ENCODE measurements at places on chromosomes 3 and 15.

GRCh38 chr15:75452865-75453702 lies 1.6 kb upstream of the SIN3A start:
- DNase-seq: no peak

- no peak for DNase-seq
Observed at GRCh38 chr3:128992926-128993460, 883 bp downstream of the CFAP92 start.

GRCh38 chr3:192188218-192188835 lies 539.0 kb downstream of the FGF12 start:
- DNase-seq: peak; percentile 5

- DNase-seq: peak; percentile 42
Observed at GRCh38 chr3:21273259-21274025, 477.6 kb downstream of the ZNF385D start.

DNA sequence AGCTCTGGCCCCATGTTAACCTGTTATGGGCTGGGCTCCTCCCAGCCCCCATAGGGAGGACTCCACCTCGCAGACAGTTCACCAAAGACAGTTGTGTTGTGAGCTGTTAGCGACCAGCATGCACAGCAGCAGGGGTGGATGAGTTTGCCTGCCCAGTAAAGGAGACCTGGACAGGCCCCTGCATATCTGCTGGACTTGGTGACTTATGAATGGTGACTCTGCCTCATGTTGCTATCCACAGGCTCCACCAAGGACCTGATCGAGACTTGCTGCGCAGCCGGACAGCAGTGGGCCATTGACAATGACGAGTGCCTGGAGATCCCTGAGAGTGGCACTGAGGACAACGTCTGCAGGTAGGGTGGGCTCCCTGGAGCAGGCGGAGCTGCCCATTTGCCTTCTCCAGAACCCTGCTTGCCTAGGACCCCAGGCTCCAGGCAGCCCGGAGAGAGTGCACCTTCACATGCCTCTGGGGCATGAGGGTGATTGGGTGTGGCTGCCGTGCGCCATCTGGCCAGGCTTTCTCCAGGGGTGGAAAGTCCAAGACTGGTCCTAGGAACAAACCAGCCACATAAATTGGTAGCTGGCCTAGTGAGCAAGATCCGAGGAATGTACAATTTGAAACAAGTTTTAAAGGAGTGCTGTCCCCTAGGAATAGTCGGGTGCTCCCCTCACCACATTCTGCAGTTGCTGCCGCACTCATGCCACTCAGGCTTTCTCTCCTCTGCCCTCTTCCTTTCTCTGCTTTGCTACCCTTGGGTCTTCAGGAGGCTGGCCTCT lies 59.1 kb downstream of the FBLN2 start:
- DNase-seq: no peak

GRCh38 chr3:197573048-197573767 lies 17.4 kb upstream of the BDH1 start:
- DNase-seq: no peak

GRCh38 chr3:125262161-125262560 lies 49.6 kb upstream of the SLC12A8 start:
- DNase-seq: peak; percentile 15

GRCh38 chr15:31212326-31213080 lies 111.0 kb upstream of the TRPM1 start:
- no peak for DNase-seq

GRCh38 chr3:52685709-52686691 lies at the start of the genes GNL3 and PBRM1:
Gene GNL3, plus strand, starts transcription at chr3:52686032. Its CDS starts 61 bp downstream, at chr3:52686093.
Gene PBRM1, minus strand, starts transcription at chr3:52685913.
- peak; percentile 96 for DNase-seq

DNA sequence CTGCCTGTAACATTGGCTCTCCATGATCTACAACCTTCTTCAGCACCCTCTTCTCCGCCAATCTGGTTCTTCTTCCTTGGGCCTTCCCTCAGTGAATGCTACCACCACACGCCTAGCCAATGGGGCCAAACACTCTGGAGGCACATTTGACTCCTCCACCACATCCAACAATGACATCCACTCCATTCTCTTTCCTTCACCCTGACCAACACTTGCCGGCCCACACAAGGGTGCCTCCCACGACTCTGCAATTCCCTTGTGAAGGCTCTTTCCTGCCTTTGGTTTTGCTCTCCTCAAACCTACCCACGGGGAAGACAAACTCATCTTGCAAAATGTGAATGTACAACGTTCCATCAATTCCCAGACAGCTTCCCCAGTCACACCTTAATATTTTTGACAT lies 263.8 kb downstream of the FOXP1 start:
- DNase-seq: no peak

GRCh38 chr3:12809435-12809834 lies 13.0 kb downstream of the CAND2 start:
- DNase-seq: no peak

GRCh38 chr3:101851072-101851770 lies 1.9 kb downstream of the NFKBIZ start:
- DNase-seq: no peak

GRCh38 chr3:160084998-160085397 lies 96.4 kb downstream of the IL12A start:
- DNase-seq: no peak

- no peak for DNase-seq
Observed at GRCh38 chr15:89976246-89976600, 24.9 kb upstream of the ZNF710 start.

- DNase-seq: no peak
Observed at GRCh38 chr15:97077975-97078374, 747.5 kb downstream of the NR2F2 start.

GRCh38 chr15:71443538-71443937 lies 328.3 kb downstream of the THSD4 start:
- peak; percentile 62 for DNase-seq
